ENCODE measurements at places on chromosomes 2 and 18.

DNA sequence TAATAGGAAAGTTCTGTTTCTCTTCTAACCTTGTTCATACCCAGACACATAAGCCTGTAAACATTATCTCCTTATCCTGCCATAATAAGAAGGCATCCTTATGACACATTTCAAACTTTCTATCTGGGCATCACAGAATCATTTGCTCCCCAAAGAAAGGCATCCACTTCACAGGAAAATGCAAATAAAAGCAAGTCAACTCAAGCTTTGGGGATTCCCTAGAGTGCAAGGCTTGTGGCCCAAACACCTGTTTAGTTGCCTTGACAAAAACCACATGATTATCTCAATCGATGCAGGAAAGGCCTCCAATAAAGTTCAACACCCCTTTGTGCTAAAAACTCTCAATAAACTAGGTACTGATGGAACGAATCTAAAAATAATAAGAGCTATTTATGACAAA is 195.7 kb upstream of the GALNT5 start:
- DNase-seq: no peak

- DNase-seq: no peak
Observed at GRCh38 chr2:158775273-158776027, 19.7 kb upstream of the DAPL1 start.

DNA sequence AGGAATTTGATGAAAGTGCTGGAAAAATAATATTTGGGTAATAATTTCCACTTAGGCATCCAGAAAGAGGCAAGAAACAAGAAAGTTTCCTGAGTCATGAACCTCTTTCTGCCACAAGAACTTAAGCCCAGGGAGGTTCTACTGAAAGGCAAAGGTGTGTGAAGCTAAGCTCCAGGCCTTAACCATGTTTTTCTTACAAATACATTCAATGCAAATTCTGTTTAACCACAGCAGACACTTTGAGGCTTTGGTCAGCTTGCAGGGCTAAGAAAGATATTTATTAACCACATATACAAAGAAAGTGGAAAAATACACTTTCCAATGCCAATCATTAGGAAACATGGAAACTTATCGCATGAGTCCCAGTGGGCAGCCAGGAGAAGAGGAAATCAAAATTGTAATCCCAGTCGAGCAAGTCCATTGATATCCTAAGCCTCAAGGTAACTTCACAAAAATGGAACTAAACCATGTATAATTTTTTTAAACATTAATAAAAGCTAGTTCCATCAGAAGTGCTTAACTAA is 68.3 kb downstream of the PIEZO2 start:
- no peak for DNase-seq

DNA sequence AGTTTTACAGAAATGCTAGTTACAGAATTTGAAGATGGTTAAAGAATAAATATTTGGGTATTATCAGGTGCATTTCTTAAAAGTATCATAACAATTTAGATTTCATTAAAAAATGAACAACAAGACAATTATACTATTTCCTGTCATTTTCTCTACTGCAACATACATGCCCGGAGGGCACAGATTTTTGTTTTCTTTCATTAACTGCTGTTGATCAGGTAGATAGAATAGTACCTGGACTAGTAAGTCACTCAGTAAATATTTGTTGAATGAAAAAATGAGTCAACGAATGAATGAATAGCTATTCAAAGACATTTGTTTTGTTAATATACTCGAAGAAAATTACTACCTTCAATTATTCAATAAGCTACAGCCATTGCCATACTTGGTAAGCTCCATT is 531.2 kb upstream of the VRK2 start:
- DNase-seq: no peak

DNA sequence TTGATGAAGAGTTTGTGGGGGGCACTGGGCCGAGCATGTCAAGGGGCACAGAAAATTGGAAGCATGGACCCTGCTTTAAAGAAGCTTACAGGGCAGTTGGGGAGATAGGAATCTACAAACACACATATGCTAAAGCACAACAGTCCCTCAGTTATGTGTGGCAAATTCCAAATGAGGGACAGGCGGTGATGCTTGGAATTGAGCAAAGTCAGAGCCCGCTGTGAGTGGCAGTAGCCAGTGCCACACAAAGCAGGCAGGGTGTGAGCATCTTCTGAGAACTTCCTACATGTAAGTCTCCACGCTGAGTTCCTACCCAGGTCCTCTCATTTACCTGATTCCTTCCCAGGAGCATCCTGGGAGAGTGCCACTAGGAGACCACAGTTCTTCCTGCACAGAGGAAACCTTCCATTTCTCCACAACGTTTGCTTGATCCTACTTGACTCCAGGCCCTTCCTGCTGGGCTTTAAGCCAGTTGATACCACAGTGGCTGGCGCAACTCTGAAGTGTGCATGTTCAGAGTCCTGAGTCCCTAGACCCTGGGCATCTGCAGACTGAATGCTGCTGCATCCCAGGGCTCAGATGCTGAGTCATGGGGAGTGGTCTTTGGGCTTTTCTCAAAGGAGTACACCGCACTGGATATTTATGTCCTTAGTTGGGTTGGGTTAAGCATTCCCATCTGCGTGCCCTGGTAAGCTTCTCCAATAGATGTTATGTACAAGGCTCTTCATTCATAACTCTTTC is 287.3 kb upstream of the REV1 start:
- peak; percentile 76 for DNase-seq
